ENCODE measurements at places on chromosomes 4 and X. TPM values are rescaled to one million over a fixed set of nuclear protein-coding genes. Genes with fewer than 3 reads are reported as not detected.

GRCh38 chr4:153364061-153364460 is 19.6 kb downstream of the MND1 start:
- no peak for DNase-seq

Gene GPR50
- total RNA-seq, result not detected

Gene FAM47E
- 1.4 TPM for total RNA-seq

DNA sequence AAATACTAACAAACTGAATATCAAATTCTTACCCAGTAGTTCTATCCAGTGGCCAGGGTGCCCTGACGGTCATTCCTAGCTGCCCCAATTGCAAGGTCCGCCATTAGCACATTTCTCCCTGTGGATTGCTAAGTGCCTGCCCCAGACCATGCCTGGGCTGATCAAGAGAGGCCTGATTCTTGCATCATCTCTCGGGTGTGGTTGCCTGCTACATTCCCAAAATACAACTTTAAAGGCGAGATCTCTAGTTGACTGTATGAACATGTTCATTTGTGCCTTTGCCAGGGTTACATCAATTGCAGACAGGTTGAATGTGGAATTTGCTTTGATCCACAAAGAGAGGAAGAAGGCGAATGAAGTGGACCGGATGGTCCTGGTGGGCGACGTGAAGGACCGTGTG is 28.0 kb downstream of the PRPS2 start:
- no peak for DNase-seq

Gene RBM47
- 12.5 TPM for total RNA-seq

DNA sequence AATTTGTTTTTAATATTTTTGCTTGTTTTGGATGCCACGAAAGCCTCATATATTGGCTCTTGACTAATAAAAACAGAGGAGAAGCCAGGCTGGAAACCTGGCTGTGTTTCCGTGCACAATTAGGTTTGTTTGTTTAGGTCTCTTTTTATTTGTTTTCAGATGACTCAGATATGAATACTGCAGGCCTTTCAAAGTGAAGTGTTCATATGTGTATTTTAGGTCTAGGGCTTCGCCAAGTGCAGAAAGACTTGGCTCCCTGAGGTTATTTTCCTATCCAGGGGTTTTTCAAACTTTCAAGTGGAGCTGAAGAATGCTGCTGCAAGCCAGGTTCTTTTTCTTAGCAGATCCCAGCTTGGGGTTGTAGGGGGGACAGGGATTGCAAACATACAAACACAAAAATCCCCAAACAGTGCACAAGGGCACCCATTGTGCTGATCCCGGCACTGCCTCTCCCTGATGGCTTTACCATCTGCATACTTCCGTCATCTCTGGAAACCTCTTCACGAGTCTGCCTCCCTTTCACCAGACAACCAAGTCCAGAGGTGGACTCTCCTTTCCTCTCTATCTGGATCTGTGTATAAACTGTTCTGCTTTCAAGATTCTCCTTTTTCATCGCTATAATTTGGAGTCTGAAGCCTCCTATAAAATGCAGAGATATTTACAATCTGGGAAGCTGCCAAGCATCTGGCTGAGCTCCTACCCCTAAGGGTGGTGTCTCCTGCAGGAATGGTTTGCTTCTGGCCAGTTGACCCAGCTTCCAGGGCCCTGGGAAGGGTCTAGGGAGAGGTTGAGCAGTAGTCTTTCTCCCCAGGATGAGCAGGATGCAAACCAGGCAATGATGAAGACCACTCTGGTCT is 108.6 kb downstream of the SMIM20 start:
- no peak for DNase-seq

Gene POLN
- total RNA-seq, result 2.0 TPM

DNA sequence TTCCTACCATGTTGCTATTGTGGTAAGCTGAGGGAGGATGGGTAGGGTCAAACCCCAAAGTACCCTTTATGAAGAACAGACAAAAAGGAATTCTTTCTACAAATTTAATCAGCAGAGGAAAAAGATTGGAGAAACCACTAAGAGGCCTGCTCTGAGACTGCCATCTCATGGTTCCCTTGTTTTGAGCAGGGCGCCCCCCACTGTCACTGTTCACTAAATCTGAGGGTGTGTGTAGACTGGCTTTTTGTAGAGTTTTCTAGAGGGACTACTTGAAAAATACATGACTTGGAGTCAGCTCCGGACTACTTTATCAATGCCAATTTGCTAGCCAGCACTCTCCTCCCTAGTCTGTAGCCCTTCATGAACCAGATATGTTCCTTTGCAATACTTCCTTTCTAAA is 324.8 kb downstream of the FRMPD4 start:
- DNase-seq, result no peak

Gene LRIT3
- 0.14 TPM for total RNA-seq

- peak; percentile 86 for DNase-seq
Measured at GRCh38 chr4:2837904-2838496, 5.6 kb upstream of the ADD1 start.

DNA sequence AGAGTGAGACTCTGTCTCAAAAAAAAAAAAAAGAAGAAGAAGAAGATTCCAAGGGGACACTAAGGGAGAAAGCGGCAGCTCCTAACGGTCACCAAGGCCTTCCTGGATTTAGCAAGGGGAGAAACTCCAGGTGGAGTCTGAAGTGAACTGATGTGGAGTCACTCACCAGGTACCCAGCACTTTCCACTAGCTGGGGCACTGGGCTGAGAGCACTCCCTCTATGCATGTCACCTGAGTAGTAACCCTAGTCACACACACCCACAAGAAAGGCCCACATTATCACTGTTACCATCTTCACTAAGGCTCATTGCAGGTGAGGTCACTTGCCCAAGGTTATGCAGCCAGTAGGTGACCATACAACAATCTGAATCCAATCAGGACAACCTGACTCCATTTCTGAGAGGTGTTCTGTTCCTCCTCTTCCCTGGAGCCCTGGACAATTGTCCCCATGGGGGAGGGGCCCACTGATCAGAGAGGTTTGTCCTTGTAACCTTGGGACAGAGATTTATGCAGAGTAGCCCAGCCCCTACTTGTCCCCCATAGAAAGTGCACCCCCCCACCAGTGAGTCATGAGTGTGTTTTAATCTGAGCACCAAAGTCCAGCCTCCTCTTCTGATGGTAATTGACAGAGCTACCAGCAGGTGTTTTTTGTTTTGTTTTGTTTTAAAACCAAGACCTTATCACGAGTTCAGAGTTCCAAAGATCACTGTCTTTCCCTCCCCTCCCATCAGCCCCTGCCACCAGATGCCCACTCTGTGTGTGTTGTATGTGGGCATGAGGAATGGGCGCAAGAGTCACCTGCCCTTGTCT is 5.9 kb upstream of the SASH3 start:
- no peak for DNase-seq

Gene SORBS2
- total RNA-seq, result 166 TPM

DNA sequence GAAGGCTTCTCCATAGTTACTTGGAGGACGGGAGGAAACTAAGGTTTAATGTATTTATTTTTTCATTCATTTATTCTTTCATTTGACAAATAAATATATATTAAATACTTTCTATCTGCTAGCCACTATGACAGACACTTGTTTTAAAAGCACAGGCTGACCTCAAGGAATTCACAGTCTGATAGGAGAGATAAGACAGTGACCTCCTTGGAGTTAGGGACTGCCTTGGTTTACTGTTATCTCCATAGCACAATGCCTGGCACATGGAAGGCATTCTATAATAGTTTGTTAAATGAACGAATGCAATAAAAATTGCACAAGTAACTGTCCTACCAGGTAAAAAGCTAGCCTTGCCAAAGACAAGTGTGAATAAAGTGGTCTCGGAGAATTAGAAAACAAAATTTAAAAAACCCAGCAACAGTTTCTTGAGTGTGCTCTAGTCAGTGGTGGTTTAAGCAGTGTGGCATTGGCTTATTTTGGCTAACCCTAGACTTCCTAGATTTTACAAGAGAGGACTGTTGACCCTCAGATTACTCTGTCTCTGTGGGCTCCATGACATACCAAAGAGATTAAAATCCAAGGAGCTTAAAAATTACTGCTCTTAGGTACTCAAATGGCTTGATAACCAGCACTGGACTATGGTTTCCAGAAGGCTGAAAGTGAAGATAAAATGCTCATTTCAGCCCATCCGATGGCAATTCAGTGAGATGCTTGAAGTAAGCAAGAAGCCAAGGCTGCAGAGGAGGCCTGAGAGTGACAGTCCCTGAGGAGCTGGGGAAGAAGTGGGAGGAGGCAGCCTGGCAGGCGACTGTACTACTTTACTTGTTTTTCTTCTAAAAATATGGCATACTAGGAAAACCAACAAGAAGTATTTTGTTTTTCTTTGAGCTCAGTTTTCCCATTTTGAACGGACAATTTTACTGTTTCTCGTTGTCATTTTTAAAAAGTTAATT is 9.6 kb downstream of the AFP start:
- no peak for DNase-seq

Gene TCEAL6
- not detected for total RNA-seq

Gene DMP1
- not detected for total RNA-seq
